ENCODE measurements at places on chromosomes 12 and 14.

- no peak overlapping the region for H3K4me3 ChIP-seq
- DNase-seq: no peak
- H3K27me3 ChIP-seq: no peaks in the 10 kb centered on the region
- H3K4me1 ChIP-seq: peaks cover 6% of the 10 kb centered on the region
- no peaks in the 10 kb centered on the region for H3K36me3 ChIP-seq
- H3K27ac ChIP-seq: no peak overlapping the region
These were observed 242.5 kb downstream of the FBXL14 start for GRCh38 chr12:1351926-1352325.

- H3K4me3 ChIP-seq: no peak overlapping the region
- H3K36me3 ChIP-seq: no peaks in the 10 kb centered on the region
- DNase-seq: no peak
- no peaks in the 10 kb centered on the region for H3K4me1 ChIP-seq
These were observed 129.4 kb downstream of the PPM1H start for GRCh38 chr12:62805517-62805916.

DNA sequence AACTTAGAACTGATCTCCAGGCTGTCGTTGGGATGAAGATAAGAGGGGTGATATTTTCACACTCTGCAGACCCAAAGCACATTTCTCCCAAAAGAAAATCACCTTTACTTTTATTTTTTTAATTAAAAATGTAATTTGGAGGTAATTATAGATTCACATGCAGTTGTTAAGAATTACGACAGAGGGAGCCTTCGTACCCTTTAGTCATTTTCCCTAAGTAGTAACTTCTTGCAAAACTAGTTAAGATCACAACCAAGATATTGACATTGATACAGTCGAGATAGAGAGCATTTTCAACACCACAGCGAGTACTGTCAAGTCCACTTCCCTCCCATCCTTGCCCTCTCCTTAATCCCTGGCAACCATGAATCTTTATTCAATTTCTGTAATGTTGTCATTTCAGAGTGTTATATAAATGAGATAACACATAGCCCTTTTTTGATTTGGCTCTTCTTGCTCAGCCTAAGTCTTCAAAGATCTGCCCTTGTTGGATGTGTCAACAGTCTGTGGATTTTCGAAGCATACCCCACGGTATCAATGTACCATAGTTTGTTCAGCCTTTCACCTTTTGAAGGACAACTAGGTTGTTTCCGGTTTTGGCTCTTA lies 39.6 kb downstream of the DNAH10 start:
- no peaks in the 10 kb centered on the region for H3K4me1 ChIP-seq
- H3K4me3 ChIP-seq: no peak overlapping the region
- no peaks in the 10 kb centered on the region for H3K36me3 ChIP-seq
- no peak for DNase-seq

- no peaks in the 10 kb centered on the region for H3K36me3 ChIP-seq
- H3K27me3 ChIP-seq: no peaks in the 10 kb centered on the region
- no peak overlapping the region for H3K4me3 ChIP-seq
- no peaks in the 10 kb centered on the region for H3K4me1 ChIP-seq
- no peak for DNase-seq
- no peak overlapping the region for H3K27ac ChIP-seq
These were observed 9.8 kb upstream of the PARP11 start for GRCh38 chr12:3882896-3883564.

DNA sequence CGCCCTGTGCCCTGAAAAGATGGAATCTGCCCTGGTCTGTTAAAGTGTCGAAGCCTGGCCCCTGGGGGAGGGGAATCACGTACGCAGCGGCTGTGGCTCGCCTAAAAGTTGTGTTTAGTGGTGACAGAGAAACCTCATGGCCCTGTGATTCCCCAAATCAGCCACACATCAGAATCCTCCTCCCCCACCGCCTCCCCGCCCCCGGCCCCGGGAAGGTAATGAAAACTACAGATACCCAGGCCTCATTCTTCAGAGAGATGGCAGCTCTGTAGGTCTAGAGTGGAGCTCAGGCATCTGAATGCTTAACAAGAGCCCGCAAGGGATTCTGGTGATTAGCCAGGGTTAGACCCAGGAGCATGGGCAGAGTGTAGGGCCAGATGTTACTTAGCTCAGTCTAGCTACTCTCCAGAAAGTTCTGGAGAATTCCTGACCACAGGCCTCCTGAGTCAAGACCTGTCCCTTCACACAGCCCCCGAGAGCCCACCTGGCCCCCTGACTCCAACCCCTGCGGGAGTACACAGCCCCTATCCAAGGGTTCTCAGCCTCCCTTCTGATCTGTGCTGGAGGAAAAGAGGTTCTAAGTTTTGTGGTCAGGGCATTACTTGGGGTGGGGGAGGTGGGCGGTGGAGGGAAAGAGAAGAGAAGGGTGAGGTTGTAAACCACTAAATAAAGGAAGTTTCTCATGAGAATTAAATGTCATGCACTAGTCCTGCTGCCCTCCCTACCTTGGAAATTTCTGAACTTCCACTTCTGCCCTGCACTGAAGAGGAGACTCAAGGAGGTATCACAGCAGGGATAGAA lies 114.8 kb downstream of the PLXNC1 start:
- H3K27me3 ChIP-seq: no peaks in the 10 kb centered on the region
- H3K36me3 ChIP-seq: no peaks in the 10 kb centered on the region
- peaks cover 13% of the 10 kb centered on the region for H3K4me1 ChIP-seq
- H3K27ac ChIP-seq: no peak overlapping the region

GRCh38 chr14:37890095-37890494 lies 294.7 kb downstream of the TTC6 start:
- H3K36me3 ChIP-seq: no peaks in the 10 kb centered on the region
- no peak overlapping the region for H3K27ac ChIP-seq
- no peak overlapping the region for H3K4me3 ChIP-seq
- no peaks in the 10 kb centered on the region for H3K4me1 ChIP-seq
- H3K27me3 ChIP-seq: no peaks in the 10 kb centered on the region

GRCh38 chr12:132021031-132021871 lies 71.5 kb downstream of the EP400 start:
- peaks cover 52% of the 10 kb centered on the region for H3K36me3 ChIP-seq
- no peaks in the 10 kb centered on the region for H3K4me1 ChIP-seq
- no peaks in the 10 kb centered on the region for H3K27me3 ChIP-seq
- H3K27ac ChIP-seq: no peak overlapping the region
- no peak for DNase-seq

DNA sequence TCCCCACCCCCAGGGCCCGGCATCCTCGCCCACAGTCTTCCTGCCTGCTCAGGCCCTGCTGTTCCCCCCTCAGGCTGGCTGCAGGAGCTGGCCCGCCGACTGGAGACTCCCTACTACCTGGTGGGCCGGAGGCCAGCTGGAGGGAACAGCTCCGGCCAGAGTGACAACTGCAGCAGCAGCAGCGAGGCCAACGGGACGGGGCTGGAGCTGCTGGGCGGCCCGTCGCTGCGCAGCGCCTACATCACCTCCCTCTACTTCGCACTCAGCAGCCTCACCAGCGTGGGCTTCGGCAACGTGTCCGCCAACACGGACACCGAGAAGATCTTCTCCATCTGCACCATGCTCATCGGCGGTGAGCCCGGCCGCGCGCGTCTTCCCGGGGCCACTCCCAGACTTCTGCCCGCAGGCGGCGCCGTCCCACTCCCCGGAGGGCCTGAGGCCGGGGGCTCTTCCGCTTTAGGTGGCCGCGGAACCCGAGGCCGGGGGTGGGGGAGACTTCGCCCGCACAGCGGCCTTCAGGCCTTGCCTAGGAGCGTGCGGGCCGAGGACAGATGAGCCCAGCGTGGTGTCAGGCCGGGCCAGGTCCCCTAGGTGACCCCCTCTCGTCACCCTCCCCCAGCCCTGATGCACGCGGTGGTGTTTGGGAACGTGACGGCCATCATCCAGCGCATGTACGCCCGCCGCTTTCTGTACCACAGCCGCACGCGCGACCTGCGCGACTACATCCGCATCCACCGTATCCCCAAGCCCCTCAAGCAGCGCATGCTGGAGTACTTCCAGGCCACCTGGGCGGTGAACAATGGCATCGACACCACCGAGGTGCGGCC lies 10.2 kb downstream of the KCNH3 start:
- no peaks in the 10 kb centered on the region for H3K27me3 ChIP-seq
- no peak overlapping the region for H3K27ac ChIP-seq

DNA sequence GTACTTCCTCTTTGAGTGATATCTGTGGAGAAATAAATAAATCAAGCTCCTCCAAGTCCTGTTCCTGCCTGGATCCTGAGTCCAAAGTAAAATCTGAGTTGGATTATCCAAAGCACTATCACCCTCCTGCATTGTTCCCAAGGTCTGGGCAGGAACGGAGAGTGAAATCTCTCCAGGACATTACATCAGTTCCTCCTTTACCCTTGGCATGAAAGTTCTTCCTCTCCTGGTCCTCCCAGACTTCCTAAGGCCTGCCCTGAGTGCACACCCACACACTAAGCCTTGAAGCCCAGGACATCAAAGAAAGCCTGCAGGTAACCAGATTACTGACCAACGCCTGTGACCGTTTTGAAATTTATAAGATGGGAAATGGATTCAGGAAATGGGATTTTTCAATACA lies 206.8 kb upstream of the BCL2L14 start:
- H3K4me3 ChIP-seq: no peak overlapping the region
- peak overlapping the region; percentile 55 for H3K27ac ChIP-seq
- no peak for DNase-seq

GRCh38 chr12:103273645-103274044 lies 222.1 kb downstream of the C12orf42 start:
- no peaks in the 10 kb centered on the region for H3K36me3 ChIP-seq
- no peaks in the 10 kb centered on the region for H3K27me3 ChIP-seq
- H3K4me3 ChIP-seq: no peak overlapping the region
- no peak for DNase-seq
- H3K4me1 ChIP-seq: no peaks in the 10 kb centered on the region

- no peak overlapping the region for H3K4me3 ChIP-seq
- no peaks in the 10 kb centered on the region for H3K36me3 ChIP-seq
- no peaks in the 10 kb centered on the region for H3K4me1 ChIP-seq
- no peak overlapping the region for H3K27ac ChIP-seq
These were observed 126.9 kb upstream of the PDZRN4 start for GRCh38 chr12:41061192-41061591.

DNA sequence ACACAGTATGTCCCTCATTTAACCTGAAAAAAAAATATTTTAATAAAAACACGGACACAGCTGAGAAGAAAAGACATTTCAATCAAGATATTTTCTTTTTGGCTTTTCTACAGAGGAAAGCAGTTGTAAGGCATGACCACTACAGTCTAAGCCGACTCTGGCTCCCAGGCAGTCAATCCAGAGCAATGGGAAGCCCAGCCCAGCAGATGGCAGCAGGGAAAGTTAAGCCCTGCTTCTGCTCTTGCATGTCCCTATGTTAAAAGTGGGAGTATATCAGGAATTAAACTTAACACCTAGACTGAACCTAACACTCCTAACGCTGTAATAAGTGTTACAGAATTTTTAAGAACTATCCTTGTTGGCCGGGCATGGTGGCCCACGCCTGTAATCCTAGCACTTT lies 19.5 kb upstream of the HAL start:
- H3K4me1 ChIP-seq: no peaks in the 10 kb centered on the region
- no peaks in the 10 kb centered on the region for H3K27me3 ChIP-seq
- H3K4me3 ChIP-seq: no peak overlapping the region
- peaks cover 9% of the 10 kb centered on the region for H3K36me3 ChIP-seq
- DNase-seq: no peak

DNA sequence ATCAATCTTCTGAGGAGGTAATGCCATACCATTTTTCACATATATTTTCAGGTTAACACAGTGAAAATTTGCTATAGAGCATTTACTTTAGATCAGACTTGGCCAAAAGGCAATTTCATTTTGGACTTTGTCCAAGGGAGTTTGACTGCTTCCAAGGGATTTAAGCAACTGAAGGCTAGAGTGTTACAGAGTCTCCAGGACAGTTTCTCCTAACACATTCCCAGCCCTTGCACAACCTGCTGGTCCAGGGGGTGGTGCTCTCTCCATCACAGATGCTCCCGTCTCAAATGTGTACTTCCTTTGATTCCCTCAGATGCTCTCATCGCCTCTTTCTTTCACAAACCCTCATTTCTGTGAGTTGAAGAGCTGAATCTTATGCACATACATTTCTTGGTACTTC lies 143.1 kb downstream of the TPH2 start:
- DNase-seq: peak; percentile 7
- no peaks in the 10 kb centered on the region for H3K4me1 ChIP-seq
- H3K27ac ChIP-seq: no peak overlapping the region
- no peaks in the 10 kb centered on the region for H3K36me3 ChIP-seq
- no peak overlapping the region for H3K4me3 ChIP-seq

DNA sequence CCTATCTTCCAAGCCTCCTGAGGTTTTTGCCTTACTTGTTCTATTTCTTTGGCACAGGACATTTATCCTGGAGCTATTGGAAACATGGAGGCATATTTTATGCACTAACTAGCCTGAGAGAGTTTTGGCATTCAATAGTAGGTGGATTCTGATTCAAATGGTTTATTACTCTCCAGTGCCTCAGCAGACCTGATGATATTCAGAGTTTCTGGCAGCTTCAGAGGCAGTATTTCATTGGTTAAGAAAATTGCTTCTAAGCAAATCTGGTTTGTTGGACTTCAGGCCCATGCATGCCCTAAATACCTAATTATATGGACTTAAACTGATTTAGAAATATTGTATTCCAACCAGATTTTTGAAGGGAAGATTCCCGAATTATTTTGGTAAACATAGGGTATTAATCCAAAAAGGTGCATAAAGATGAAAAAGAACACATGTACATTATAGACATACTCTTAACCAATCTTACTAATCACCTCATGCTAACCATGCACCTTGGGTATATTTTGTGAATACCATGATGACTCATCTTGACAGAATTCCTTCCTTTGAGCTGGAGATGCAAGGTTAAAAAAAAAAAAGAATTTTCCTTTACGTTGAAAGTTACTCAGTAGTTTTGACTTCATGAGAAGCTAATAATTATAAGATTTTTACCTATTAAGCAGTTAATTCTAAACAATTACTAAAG lies 44.3 kb upstream of the KTN1 start:
- no peaks in the 10 kb centered on the region for H3K36me3 ChIP-seq
- H3K27me3 ChIP-seq: no peaks in the 10 kb centered on the region
- H3K4me1 ChIP-seq: no peaks in the 10 kb centered on the region
- H3K4me3 ChIP-seq: no peak overlapping the region

DNA sequence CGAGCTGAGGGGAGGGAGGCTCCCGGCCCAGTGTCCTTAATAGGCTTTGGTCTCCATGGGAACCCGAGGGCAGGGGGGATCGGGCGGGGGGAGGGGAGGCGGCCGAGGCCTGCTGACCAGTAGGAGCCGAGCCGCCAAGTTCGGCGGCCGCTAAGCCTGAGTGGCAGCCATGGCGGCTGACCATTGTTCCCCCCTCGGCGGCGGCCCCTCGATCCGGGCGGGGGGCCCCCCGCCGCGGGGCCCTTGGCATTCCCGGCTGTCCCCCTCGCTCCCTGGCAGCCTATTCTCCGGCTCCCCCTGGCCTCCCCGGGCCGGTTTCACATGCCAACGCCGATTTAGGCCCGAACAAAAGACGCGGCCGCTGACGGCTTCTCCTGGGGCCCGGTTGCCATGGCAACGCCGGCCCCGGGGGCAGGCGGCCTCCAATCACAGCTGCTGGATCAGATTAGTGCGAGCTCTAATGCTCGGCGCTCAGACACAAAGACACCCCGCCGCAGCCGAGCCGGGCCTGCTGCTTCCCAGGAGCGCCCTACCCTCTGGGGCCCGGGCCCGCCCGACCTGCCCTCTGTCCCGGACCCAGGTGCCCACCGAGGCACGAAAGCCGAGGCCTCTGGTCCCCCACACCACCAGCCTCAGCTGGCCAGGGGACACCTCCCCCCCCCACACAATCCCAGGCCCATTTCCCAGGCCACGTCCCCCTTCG lies 7.3 kb downstream of the MSI1 start:
- H3K27ac ChIP-seq: no peak overlapping the region
- H3K27me3 ChIP-seq: no peaks in the 10 kb centered on the region
- peak; percentile 58 for DNase-seq
- H3K4me1 ChIP-seq: peaks cover 18% of the 10 kb centered on the region
- no peak overlapping the region for H3K4me3 ChIP-seq

- H3K27ac ChIP-seq: no peak overlapping the region
- no peaks in the 10 kb centered on the region for H3K27me3 ChIP-seq
- no peak for DNase-seq
- no peaks in the 10 kb centered on the region for H3K36me3 ChIP-seq
These were observed 356.4 kb upstream of the SEL1L start for GRCh38 chr14:81890020-81890419.
